Upper lobe of right lung (tissue), 1 donor: ENCODE measurements at places on chromosomes 7 and 10. TPM values are rescaled to one million over a fixed set of nuclear protein-coding genes. Genes with fewer than 3 reads are reported as not detected.
A peak's percentile ranks its signal among the peaks of the same experiment; 100 is the strongest.

CHAT gene
- total RNA-seq = not detected

OGDHL gene
- total RNA-seq = 0.69 TPM

SPDYE2 gene
- not detected for total RNA-seq

ZNF107 gene
- 3.4 TPM for total RNA-seq

GRCh38 chr7:78794101-78794500 is 659.4 kb downstream of the MAGI2 start:
- no peaks in the 10 kb centered on the region for H3K27me3 ChIP-seq
- no peaks in the 10 kb centered on the region for H3K4me1 ChIP-seq
- no peak for DNase-seq
- H3K36me3 ChIP-seq = no peaks in the 10 kb centered on the region
- no peak overlapping the region for H3K27ac ChIP-seq

DNA sequence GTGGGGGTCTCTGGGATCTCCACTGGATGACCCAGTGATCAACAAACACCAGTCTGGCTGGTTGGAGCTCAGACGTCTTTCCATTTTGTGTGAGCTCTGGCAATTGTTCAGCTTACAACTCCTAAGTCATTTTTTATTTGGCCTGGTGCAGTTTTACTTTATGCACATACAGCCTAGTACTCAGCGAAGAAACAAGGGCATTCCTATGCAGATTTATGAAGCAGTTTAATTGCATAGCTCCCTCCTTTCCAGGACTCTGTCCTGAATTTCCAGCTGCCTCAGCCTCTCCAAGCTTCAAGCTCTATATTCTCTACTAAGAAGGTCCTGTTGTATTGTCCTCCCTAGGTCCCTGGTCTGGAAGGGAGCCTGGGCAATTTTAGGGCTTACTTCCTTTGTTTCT is 145.6 kb upstream of the GALNT17 start:
- H3K4me1 ChIP-seq = no peaks in the 10 kb centered on the region
- H3K27me3 ChIP-seq = no peaks in the 10 kb centered on the region
- H3K27ac ChIP-seq = no peak overlapping the region

DNA sequence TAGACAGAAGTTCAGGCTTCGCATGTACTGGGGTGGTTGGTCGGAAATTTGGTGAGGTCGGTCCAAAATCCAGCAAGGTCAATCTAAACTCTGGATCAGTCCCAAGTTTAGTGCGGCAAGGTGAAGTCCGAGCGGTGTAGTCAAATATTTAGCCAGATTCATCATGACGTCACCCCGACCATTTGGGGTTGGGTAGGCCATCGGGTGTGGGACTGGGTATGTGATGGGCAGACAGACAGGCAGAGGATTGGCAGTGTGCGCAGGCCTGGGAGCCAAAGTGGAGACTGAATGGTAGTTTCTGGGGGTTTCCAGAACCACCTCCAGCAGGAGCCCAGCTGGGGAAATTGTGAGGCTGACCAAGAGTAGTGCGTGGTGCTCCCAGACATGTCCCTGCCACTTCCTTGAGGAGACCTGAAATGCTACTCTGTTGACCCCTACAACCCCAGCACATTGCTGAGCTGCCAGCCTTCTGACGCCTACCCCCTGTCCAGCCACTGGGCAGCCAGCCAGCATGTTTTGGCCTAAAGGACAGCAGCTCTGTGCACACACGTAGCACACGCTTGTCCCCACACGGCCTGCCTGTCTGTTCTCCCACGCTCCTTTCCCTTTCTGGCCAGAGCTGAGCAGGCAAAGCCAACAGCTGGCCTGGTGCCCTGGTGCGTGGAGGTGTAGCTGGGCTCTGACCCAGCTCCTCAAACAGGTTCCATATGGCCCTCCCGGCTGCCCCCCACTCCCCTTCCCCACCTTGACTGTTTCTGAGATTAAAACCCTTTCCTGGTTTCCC is 55.9 kb downstream of the FAM241B start:
- no peak overlapping the region for H3K4me3 ChIP-seq
- DNase-seq = peak; percentile 66
- no peaks in the 10 kb centered on the region for H3K36me3 ChIP-seq
- peak overlapping the region; percentile 11 for H3K27ac ChIP-seq
- no peaks in the 10 kb centered on the region for H3K27me3 ChIP-seq

DNA sequence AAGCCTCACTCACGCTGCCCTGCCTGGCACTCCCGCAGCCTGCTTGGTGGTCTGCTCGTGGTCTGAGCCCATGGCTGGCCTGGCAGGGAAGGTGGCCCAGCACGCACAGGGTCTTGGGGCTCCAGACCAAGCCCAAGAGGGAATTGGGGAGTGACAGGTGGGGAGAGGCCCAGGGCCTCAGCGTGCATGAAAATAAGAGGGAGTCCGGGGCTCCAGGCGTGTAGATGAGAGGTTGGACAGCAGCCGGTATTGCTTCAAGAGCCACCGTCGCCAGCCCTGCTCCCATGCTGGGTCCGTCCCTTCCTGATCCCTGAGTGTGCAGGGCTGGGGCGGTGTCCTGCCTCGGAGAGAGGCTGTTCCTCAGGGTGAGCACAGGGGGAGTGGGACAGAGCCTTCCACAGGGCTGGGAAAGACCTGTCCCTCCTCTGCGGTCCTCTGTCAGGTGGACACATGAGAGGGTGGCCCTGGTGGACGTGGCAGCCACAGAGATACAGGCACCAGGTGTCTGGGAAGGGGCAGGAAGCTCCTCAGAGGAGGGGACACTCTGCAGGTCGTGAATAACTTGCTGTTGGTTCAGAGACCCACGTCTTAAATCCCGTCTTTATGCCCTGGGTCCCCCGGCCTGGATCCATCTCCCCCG is 113.1 kb downstream of the INPP5A start:
- no peak overlapping the region for H3K27ac ChIP-seq
- H3K27me3 ChIP-seq = no peaks in the 10 kb centered on the region
- DNase-seq = no peak
- H3K4me3 ChIP-seq = no peak overlapping the region
- peaks cover 20% of the 10 kb centered on the region for H3K36me3 ChIP-seq
- no peaks in the 10 kb centered on the region for H3K4me1 ChIP-seq

GRCh38 chr7:5373300-5373699 is 50.3 kb downstream of the TNRC18 start:
- no peak overlapping the region for H3K27ac ChIP-seq
- H3K36me3 ChIP-seq = peaks cover 80% of the 10 kb centered on the region
- no peak overlapping the region for H3K4me3 ChIP-seq
- H3K27me3 ChIP-seq = no peaks in the 10 kb centered on the region
- DNase-seq = no peak
- peaks cover 11% of the 10 kb centered on the region for H3K4me1 ChIP-seq

- no peaks in the 10 kb centered on the region for H3K36me3 ChIP-seq
- no peaks in the 10 kb centered on the region for H3K4me1 ChIP-seq
Observed at GRCh38 chr7:103686064-103686463, 240.1 kb upstream of the SLC26A5 start.

DNA sequence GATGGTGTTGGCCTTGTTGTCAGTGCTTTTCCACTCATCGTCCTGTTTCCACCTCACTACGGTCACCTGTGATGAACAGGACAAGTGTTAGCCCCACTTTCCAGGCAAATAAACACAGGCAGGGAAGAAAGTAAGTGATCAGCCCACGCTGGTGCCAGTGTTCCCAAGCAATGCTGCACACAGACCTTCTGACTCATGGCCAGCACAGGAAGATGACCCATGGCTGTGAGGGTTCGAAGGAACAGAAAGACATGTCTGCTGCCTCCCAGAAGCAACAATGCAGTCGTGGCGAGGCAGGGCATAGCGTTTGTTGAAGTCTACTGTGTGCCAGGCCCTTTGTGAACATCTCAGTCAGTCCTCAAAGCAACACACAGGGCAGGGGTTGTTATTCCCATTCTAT is 35.7 kb downstream of the SLC29A3 start:
- no peaks in the 10 kb centered on the region for H3K27me3 ChIP-seq
- peaks cover 21% of the 10 kb centered on the region for H3K36me3 ChIP-seq
- no peak for DNase-seq
- H3K27ac ChIP-seq = no peak overlapping the region

DNA sequence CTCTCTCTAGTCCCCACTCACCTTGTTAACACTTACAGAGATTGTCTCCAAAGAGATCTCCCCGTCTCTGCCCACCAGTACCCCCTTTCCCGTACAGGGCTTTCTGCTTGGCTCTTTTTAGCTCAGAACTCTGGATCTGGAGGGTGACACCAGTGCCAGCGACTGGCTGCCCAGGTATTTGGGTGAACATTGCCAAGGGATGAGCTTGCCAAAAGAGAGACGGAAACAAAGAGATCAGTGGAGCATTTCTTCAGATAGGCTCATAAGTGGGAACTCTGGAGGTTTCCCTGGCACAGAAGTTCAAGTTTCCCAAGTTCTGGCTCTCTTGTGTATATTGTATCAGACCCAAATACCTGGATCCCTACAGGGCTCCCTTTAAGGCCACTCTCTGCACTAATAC is 30.0 kb downstream of the STRIP2 start:
- H3K4me3 ChIP-seq = no peak overlapping the region
- no peak overlapping the region for H3K27ac ChIP-seq
- no peak for DNase-seq
- H3K36me3 ChIP-seq = no peaks in the 10 kb centered on the region
- H3K27me3 ChIP-seq = no peaks in the 10 kb centered on the region
